ENCODE measurements at places on chromosomes 16 and 17.
A peak's percentile ranks its signal among the peaks of the same experiment; 100 is the strongest.

GRCh38 chr17:66301864-66302741 is at the start of gene PRKCA:
Gene PRKCA, plus strand, starts transcription at chr17:66302613.
- DNase-seq: peak; percentile 53

DNA sequence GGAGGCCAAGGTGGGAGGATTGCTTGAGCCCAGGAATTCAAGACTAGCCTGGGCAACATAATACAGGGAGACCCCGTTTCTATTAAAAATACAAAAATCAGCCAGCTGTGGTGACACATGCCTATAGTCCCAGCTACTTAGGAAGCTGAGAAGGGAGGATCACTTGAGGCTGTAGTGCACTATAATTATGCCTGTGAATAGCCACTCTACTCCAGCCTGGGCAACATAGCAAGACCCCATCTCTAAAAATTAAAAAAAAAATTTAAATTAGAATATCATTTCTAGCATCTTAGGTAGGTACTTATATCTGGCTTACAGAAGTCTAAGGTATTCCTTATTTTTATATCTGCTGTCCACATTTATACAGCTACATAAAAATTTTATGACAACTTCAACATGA is 7.5 kb upstream of the SMG8 start:
- DNase-seq: no peak

DNA sequence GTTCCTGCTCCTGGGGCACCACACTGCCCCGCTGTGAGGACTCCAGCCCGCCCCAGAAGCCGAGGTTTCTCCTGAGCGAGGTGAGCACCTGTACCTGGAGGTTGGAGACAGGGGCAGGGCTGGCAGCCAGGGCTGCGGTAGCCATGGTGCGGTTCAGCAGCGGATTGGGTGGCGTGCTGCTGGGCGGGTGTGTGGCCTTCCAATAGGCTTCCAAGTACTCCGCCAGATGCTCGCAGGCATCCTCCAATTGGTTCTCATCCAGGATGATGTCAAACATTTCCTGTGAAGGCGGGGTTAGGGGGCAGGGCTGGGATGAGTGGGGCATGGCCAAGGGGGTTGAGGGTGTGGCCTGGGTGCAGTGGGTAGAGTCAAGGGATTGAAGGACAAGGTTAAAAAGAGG is 11.3 kb upstream of the ARL5C start:
- DNase-seq: no peak

GRCh38 chr17:42422412-42422957 is 571 bp downstream of the CAVIN1 start:
- DNase-seq: no peak

DNA sequence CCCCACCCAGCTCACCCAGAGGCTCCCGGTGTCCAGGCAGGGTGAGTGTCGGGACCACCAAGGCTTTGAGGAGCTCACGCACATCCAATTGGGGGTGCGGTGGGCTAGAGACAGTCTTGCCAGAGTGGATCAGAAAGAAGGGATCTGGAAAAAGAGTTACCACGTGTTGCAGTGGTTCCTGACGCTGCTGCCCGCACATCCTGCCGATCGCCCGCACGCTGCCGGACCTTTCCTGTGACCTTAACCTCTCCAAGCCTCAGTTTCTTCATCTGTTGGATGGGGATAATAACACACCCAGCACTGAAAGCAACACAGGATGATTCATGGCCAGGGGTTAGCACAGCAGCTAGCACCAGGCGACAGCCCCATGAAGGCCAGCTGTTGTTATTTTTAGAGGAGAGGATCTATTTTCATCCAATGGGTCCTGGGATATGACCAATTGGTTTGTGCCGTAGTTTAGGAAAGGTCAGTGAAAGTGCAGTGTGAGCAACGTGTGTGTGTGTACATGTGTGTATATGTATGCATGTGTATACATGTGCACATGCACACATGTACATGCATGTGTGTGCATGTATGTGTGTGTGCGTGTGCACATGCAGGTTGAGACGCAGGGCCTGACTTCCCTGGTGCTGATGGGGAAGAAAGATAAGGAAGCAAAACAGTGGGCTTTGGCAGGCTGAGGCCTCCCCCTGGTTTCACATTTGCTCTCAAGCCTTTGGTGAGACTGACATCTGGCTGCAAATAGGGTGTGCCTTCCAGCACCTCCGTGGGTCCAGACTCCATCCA is 2.5 kb downstream of the ITGAX start:
- DNase-seq: no peak

- DNase-seq: no peak
Observed at GRCh38 chr17:42873315-42873714, 22.3 kb downstream of the AOC3 start.

- DNase-seq: no peak
Observed at GRCh38 chr16:62543516-62543915, 507.3 kb upstream of the CDH8 start.

GRCh38 chr16:84557504-84557903 is 53.0 kb upstream of the MEAK7 start:
- DNase-seq: no peak

DNA sequence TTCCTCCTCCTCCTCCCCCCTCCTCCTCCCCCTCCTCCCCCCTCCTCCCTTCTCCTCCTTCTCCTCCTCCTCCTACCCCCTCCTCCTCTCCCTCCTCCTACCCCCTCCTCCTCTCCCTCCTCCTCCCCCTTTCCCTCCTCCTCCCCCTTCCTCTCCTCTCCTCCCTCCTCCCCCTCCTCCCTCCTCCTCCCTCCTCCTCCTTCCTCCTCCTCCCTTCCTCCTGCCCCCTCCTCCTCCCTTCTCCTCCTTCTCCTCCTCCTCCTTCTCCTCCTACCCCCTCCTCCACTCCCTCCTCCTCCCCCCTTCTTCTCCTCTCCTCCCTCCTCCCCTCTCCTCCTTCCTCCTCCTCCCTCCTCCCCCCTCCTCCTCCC is 6.6 kb upstream of the PDP2 start:
- no peak for DNase-seq

DNA sequence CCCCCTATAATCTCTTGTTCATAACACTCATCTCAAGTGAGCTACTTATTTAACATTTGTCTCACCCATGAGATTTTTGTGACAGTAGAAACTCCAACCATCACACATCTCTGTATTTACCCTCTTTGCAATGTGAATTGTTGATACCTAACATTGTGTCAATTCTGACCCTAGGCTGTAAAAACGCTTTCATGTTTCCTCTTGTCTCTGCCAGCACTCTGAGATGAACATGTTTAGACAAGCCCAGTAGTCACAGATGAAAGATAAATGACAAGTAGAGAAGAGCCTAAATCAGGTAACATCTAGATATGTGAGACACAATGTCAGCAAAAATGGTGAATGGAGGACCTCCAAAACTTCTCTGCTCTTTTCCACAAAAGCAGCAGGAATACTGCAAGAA is 1254.5 kb upstream of the GOT2 start:
- no peak for DNase-seq

DNA sequence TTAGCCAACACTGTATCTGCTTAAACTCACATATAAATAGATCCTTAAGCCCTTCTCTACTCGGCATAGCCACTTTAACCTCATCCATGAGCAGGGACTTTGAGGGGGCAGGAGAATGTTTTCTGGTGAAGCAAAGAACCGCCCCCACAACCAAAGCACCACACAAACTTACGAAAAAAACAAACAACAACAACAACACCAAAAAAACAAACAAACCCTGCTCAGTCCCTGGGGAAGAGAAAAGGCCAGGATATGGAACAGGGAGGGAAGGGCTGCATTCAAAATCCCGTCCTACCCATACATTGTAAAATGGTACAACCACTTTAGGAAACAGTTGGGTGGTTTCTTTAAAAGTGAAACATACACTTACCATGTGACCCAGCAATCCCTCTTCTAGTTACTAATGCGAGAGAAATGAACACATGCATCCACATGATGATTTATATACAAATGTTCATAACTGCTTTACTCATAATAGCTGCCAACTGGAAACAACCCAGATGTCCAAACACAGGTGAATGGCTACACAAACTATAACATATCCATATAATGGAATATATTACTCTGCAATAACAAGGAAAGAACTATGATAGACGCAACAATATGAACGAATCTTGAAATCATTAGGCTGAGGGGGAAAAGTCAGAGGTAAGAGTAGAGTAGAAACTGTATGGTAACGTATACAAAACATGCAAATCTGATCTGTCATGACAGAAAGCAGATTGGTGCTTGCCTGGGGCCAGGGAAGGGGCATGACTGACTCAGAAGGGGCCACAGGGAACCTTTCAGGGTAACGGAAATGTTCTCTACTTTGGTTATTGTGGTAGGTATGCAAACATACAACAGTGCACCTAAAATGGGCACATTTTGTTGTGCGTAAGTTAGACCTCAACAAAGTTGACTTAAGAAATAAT is 37.7 kb upstream of the TOB1 start:
- no peak for DNase-seq

DNA sequence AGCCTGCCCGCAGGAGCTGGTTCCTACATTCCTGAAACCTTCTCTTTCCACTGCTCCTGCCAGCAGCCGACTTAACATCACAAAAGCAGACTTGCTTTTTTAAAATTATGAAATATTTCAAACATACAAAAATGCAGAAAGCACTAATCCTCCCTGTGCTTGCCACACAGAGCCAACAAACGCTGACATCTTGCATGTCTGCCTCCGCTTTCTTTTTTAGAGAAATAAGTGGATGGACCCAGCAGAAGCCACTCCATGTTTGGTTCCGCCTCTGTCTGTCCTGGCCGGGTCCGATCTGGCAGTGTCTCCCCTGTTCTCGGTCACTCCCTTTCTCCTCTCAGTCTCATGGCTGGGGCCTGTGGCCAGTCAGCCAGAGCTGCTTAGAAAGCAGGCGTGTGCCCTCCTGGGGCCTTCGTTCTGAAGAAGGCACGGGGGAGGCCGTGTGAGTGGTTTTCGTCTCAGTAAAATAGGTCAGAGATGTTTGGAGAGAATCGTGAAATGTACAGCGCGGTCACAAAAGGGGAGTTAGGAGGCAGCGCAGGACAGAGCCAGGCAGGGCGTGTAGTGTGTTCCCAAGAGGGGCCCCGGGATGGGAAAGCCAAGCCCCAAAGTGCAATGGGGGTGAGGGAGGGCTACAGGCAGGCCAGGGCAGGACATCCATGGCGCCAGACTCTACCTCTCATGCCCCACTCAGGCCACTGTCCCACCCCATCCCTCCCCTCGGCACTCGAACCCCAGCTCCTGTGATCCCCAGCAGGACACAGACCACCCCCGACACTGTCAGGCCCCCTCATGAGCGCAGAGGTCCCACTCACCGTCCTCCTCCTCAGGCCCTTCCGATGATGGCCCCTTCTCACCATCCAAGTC is 23.2 kb downstream of the MXRA7 start:
- DNase-seq: no peak

GRCh38 chr17:63120406-63120805 is 154.4 kb downstream of the TANC2 start:
- no peak for DNase-seq

GRCh38 chr16:11009027-11009755 is 64.8 kb downstream of the CLEC16A start:
- no peak for DNase-seq

- peak; percentile 57 for DNase-seq
Observed at GRCh38 chr17:29617125-29617480, 5.6 kb downstream of the CORO6 start.

DNA sequence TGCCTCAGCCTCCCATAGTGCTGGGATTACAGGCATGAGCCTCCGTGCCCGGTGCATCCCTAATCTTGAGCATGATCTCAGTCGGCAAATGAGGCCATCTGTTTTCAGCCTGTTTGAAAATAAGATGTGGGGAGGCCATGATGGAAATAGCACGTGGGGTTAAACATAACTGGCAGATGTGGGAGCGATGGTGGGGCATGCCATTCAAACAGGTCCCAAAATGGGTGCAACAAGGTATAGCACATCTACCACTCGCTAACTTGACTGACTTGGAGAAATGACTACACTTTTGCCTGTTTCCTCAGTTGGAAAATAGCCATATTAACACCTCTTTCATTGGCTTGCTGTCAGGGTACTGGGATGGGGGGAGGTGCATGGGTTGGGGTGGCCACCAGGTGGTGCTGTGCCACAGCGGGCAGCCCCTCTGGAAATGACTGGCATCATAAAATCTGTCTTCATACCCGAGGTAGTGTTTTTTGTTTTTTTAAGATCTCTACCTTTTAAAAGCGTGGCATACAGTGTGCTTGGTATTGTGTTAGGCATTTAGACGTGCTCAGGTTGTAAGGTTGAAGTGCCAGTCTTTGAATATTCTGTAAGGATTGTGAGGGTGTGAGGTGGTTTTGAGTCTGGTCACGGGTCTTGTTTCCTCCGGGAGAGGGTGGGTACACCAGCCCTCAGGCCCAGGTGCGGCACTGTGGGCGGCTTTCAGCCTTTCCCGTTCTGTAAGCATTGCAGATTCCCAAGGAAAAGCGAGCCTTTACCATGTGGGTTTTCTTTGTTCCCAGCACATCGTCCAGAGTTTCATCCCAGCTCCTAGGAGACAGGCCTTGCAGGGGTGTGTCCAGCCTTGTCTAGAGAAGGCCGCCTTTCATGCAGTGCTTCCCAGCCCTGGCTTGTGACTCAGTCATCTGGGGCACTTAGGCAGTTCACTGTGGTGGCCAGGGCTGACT is 2.9 kb upstream of the TTYH2 start:
- DNase-seq: peak; percentile 57

- DNase-seq: no peak
Observed at GRCh38 chr16:84718-85406, 6.8 kb downstream of the MPG start.

GRCh38 chr16:2774161-2774891 is 2.8 kb downstream of the ELOB start:
- no peak for DNase-seq

DNA sequence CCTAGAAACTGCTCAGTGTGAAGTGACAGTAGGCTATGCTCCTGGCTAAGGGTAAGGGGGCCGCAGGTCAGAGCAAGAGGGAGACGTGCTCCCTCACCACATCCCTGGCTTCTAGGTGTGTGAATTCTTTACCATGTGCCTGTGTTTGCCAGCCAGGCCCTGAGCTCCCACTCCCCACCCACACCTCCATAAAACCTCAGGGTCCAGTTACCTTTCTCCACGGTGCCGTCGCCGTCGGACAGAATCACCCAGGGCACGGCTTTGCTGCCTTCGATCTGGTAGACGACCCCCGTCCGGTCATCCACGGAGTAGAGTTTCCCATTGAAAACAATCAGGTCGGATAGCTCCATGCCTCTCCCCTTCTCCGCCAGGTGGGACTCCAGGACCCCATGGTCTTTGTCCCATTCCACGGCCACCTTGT is 12.8 kb downstream of the CANT1 start:
- no peak for DNase-seq

DNA sequence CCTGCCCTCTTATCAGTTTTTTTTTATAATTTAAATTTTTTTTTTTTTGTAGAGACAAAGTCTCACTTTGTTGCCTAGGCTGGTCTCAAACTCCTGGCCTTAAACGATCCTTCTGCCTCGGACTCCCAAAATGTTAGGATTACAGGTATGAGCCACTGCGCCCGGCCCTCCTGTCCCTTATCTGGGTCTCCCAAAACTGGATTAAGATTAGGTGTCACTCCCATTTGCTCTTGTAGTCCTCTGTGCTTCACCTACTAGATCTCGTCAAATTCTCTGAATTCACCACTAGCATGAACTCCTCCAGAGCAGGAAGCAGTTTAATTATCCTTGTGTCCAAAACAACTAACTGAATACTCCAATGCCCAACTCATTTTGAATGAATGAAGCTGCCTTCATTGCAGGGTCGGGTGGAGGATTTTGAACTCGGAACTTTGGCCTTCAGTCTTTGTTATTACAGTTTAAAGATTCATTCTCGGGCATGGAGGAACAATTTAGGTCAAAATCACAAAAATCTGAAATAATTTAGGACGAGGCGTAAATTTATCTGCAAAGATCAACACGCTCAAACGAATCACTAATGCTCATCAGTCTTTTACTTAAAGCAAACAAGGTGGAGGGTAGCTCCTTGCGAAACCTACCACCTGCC is 802 bp upstream of the ATXN2L start:
- DNase-seq: no peak

Data from progenitor cell of endocrine pancreas (in vitro differentiated cells).